ENCODE measurements at places on chromosomes 3 and 15.

- no peak for DNase-seq
Observed at GRCh38 chr3:30263925-30264313, 342.5 kb upstream of the TGFBR2 start.

- DNase-seq = no peak
Observed at GRCh38 chr3:47380026-47380600, 708 bp upstream of the PTPN23 start.

DNA sequence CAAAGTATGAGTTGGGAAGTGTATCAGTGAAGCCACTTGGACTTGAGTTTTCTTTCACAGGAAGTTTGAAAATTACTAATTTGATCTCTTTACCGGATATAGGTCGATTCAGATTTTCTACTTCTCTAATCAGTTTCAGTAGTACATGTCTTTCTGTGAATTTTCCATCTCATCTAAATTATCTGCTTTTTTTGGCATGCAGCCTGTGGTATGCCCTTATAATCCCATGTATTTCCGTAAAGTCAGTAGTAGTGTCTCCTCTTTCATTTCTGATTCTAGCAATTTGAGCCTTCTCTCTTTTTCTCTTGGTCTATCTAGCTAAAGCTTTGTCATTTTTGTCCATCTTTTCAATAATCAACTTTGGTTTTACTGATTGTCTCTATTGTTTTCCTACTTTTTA is 168.4 kb upstream of the UBE2E1 start:
- DNase-seq = no peak

DNA sequence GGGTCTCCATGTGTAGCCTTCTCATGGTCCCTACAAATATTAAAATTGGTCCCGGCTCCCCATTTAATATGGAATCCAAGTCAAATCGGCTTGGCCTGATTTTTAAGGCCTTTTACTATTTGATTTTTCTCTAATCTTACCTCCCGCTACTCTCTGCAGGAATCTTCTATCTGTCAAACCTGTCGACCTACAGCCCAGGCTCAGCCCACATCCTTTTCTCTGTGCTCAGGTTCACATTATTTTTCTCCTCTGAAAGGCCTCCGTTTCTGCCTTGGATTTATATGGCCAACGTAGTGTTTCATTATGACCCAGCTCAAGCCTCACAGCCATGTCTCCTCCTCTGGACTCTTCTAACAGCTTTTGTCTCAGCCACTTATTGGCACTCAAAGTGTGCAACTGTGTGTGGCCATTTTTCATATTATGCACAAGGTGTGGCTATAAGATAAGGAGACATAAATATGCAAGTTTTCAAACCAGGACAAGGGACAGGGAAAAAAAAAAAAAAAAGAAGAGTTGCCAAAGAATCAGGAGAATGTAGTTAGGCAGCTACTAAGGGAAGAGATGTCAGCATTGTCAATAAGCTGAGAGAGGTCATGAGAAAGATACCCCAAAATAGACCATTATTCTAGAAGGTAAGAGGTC is 2.1 kb upstream of the GLCE start:
- no peak for DNase-seq

- no peak for DNase-seq
Observed at GRCh38 chr3:58609990-58610389, 32.8 kb upstream of the FAM107A start.

DNA sequence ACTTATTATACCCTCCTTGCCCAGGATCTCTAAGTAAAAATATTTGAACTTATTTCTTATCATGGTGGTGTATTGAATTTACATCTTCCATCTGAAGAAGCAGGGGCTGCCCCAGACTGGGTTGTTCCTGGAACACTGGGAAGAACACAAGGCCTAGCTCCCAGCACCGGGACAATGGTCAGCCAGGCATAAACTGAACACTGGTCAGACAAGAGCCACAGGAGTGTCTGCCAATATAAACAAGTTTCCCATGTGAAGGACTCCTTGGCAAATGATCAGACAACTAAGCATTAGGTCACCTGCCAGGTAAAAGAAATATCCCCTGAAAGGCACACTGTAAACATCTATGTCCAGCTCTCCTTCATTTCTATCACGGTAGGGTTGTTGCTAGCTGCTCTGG is 172.4 kb downstream of the ATP8B4 start:
- no peak for DNase-seq

DNA sequence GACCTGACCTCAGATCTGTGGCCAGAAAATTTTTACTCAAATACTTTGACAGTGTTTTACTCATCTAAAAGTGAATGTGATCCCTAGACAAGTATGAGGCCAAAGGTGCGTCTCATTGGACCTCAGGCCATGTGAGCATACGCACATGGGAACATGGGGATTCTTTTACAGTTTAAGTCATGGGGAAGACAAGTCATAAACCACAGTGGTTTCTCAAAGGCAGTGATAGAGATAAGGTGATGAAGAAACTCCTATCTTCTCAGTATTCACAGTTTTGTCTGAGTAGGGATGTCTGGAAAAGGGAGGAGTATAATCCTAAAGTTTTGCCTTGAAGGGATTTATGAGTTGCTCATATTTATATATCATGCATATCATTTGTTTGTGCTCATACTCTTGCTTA is 173.8 kb downstream of the FNDC3B start:
- no peak for DNase-seq

DNA sequence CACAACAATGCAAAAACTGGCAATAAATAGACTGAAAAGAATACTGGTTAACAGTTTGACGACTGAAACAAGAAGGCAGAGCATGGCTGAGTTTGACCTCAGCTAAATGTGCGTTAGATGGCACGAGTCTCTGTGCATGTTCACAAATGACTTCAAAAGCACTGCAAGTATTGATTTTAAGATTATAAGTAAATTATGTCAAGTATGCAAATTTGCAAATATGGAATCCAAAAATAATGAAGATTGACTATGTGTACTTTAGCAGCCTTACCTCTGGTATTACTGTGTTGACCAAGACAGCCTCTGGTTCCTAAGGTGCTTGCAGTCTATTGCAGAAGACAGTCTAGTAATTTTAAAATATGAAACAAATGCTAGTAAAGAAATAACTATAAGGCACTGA is 2.6 kb upstream of the EIF5A2 start:
- DNase-seq = no peak

- no peak for DNase-seq
Observed at GRCh38 chr3:169562988-169563774, 100.3 kb downstream of the MECOM start.

DNA sequence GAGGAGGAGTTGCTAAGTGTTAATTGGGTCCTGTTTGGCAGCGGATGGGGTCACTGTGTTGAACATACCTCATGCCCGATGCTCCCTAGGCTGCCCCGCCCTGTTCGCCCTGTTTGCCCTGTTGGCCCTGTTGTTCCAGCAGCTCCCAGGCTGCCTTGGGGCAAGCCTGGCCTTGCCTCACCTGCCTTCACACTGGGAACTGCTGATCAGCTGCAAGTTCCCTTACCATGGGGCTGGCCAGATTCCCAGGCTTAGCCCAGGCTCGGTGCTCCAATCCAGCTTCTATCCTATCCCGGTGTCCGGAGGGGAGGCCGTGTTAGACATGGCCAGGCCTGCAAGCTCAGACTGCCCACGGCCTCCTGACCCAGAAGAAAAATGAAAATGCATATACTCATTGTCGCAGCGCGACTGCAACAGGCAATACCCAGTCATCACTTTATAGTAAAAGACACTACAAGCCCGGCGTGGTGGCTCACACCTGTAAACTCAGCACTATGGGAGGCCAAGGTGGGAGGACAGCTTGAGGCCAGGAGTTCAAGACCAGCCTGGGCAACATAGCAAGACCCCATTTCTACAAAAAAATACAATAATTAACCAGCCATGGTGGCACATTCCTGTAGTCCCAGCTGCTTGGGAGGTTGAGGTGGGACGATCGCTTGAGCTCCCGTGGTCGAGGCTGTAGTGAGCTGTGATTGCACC is 42.9 kb upstream of the ZNF710 start:
- DNase-seq = no peak

- no peak for DNase-seq
Observed at GRCh38 chr3:141280690-141281089, 49.1 kb downstream of the PXYLP1 start.

DNA sequence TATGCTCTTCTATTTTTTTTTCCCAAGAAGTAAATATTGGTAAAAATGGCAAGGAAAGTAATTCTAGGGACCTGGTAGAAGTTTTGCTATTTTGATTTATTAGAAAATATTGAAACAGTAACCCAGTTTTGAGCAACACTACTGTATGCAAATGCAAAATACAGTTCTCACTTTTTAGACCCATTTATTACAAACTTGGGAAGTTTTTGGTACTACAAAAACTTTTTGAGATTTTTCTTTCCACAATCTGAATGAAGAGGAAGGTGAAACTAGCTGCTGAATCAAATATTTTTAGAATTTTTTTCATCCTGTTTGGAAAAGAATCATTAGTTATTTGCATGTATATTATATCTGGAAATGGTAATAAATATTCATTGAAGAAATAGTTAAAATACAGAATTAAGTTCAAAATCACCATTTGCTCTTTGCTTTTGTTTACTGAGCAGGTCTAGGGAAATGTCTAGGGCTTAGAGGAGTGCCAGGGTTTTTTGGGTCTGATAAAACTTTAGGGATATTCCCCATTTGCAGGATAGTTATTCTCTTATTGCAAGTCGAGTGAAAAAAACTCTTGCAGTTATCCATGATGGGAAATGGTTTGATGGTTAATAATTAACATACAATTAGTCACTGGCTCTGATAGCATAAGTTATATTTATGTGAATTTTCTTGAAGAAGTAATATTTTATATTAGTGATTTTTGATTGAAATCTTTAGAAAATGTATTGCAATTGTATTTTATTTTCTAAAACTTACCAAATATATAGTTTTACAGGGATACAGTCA is 47.0 kb downstream of the TCF12 start:
- no peak for DNase-seq

GRCh38 chr3:186162221-186162620 is 53.3 kb upstream of the ETV5 start:
- no peak for DNase-seq

DNA sequence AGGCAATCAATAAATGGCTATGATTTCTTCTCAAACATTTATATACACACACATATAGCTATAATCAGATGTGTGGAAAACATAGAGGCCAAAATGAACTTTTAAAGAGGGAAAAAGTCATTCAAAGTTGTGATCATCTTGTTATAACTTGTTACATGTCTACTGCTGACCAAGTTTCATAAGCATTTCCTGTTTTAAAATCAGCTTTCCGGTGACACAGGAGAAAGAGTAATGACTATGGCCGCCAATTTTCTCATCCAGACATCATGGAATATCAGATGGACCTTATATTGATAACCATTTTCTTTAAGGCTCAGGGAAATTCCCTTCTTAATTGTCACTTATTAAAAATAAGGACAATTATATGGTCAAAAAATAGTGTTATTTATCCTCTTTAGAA is 71.7 kb upstream of the AGTR1 start:
- DNase-seq = no peak

DNA sequence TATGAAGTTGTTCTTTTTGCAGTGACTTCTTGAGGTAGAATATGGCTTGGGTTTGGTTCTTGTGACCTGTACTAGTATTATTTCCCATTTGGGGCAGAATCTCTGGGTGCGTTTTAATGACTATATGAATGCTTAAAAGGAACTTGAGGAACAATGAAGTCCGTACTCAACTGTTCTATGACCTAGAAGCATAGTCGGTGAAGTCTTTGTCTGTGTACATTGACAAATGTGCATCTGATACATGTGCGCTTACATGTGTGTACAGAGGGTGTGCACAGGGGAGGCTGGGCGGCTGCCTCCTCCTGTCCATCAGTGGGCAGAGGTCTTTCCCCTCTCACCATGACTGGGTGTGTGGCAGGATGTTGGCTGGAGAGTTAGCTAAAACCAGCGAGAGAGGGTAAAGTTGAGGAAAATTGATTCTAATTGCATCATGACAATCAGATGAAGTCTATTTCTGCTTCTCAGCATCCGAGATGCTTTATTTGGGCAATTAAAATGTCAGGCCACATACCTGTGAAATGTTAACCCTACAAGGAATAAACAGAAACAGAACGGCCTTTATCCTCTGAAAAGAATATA is 1.0 kb upstream of the NR2F2 start:
- no peak for DNase-seq

DNA sequence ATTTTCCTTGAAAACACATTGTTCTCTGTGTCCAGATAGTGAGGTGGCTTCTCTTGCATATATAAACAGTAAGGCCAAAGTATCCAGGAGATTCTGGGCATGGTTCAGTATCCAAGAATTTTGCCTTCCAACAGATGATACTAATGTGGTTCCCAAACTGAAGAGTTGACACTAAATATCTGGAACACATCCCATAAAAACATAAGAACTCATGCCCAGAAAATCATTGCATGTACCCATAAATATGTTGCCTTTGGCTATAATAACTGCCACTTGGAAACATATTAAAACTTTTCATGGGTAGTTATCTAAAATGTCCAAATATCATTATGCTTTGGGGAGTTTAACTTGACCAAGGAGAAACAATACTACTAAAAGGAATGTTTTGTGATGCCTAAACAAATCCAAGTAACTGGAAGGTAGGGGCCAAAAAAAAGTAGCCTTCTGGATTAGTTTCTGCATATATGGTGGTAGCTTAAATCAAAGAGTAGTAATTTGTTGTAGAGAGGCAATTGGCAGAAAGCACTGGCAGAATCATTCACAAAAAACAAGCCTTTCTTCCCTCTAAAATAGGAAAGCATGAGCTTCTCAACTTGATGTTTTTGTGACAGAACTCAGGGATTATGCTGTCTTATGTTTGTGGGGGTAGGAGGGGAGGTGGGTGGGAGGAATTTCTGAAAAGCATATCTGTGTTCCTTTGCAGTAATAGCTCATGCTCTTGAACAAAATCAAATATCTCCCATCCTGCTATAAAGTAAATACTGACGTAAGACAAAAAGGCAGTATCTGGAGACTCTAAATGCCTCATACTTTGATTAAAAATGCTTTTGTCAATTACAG is 753.9 kb downstream of the TUSC7 start:
- DNase-seq = no peak

- DNase-seq = no peak
Observed at GRCh38 chr15:66472176-66472999, 25.2 kb downstream of the SNAPC5 start.

GRCh38 chr3:39209329-39209970 is 17.1 kb upstream of the XIRP1 start:
- no peak for DNase-seq

DNA sequence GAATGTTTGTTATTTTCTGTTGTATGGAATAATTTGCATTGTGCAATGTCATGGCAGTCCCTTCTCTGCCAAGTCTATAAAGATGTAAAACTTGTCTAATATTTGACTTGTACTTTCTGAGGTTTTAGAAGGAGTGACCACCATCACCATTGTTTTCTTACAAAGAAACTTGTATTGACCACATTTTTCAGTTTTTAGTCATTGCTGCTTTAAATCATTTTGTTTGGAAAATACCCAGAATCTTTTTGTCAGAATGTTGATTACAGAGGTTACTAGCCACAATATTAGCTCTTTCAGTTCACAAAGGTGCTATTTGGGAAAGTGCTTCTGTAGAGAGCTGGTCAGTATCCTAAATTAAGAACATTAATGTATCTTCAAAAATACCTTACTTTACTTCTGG is 532.4 kb upstream of the GBE1 start:
- DNase-seq = no peak

DNA sequence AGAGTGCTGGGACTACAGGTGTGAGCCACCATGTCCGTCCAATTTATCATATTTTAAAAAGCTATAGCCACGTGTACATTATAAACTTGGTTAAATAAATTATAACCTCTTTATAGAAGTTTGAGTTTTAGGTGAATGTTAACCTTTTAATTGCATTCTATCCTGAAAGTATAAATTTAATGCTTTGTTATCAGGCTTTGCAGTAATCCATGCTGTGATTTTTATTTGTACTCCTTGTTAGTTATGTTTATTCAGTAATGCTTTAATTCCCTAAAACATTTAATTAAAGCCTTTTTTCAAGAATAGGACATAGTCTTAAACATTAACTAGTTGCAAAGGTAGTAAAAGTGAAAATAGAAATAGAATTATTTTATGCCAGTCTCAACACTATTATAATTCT is 11.7 kb downstream of the ARL13B start:
- DNase-seq = no peak
